Activated CD8-positive, alpha-beta T cell treated with anti-CD3 and anti-CD28 coated beads, Interleukin-2, amount 10 ng/mL, durations not matched to agents 7 days and 5 days (primary cell): ENCODE measurements at places on chromosomes 11 and 22.

DNA sequence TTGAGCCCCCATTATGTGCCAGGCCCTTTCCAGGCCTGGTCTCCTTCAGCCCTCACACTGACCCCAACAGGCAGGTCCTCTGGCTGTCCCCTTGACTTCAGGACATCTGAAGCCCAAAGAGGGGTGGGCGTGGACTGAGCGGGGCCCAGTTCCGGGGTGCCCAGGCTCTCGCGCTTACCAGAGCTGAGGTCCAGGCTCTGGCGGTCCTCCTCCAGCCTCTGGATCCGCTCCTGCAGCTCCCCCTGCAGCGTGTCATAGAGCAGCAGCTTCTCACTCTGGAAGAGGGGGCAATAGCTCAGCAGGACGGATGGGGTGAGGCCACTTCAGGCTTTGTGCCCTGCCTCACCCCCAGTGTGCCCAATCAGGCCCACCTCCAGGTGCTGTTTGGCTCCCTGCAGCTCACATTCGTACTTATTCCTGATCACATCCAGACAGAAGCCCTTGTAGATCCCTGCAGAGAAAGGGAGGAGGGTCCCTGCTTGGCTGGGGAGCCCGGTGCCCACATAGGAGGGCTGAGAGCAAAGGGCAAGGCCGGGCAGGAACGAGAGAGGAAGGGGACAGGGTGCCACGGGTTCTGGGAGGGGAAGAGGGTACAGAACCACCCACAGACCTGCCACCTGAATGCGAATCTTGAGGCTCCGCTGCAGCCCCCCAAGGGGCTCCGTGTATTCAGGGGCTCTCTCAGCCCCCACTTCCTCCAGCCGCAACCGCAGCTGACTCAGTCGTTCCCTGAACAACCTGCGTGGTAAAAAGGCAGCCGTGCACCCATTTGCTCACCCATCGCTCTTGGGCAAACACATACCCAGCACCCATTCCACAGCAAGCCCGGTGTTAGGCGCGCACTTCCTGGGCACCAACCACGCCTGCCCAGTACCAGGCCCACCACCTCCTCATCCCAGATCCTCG, 4.1 kb downstream of the BRMS1 start:
- DNase-seq, result no peak

- no peak for DNase-seq
These were observed 114.1 kb downstream of the FAR1 start for GRCh38 chr11:13782390-13783075.

- DNase-seq, result no peak
These were observed 14.0 kb downstream of the KDELR3 start for GRCh38 chr22:38481871-38482332.

DNA sequence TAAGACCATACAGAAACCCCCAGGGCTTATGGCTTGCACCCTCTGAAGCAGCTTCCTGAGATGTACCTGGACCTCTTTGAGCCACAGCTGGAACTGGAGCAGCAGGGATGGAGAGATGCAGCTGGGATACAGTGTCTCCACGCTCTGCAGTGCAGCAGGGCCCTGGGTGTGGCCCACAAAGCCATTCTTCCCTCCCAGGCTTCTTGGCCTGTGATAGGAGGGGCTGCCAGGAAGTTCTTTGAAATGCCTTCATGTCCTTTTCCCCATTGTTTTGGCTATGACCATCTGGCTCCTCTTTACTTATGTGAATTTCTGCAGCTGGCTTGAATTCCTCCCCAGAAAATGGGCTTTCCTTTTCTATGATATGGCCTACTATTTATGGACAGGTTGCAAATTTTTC, 37.1 kb upstream of the RAB38 start:
- no peak for DNase-seq

- DNase-seq, result peak; percentile 71
These were observed 21.1 kb downstream of the SERPINH1 start for GRCh38 chr11:75582895-75583717.

DNA sequence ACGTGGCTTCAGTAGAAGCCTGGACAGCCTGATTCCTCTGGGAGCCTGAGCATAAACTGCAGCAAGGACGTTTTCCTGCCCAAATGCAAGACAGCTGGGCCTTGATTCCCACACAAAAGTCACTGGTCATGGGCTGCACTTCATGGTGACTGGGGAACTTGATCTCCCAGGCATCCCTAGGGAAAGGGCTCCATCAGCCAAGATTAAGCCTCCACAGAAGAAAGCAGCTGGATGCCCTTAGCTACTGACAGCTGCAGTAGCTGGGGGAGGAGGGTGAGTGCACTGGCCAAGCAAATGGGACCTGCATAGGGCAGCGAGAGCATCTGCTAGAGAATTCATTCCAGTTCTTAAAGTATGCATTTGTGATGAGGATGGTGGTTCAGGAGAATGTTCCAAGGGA, 267.4 kb upstream of the ISX start:
- no peak for DNase-seq

DNA sequence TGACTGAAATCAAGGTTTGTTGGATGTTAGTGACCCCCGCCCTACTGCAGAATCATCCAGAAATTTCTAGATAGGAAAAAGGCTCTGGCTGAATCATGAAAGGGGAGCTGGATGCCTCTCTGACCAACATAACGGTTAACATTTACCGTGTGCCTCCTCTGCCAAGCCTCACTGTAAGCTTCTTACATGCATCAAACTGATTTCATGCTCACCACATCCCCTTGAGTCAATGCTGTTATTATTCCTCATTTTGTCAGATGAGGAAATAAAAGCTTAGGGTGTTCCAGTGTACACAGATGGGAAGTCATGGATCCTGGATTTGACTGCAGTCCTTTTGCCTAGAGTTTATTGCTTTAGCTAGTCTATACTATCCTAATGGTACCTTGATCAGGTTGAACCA, 5.9 kb upstream of the HMOX1 start:
- DNase-seq, result no peak

DNA sequence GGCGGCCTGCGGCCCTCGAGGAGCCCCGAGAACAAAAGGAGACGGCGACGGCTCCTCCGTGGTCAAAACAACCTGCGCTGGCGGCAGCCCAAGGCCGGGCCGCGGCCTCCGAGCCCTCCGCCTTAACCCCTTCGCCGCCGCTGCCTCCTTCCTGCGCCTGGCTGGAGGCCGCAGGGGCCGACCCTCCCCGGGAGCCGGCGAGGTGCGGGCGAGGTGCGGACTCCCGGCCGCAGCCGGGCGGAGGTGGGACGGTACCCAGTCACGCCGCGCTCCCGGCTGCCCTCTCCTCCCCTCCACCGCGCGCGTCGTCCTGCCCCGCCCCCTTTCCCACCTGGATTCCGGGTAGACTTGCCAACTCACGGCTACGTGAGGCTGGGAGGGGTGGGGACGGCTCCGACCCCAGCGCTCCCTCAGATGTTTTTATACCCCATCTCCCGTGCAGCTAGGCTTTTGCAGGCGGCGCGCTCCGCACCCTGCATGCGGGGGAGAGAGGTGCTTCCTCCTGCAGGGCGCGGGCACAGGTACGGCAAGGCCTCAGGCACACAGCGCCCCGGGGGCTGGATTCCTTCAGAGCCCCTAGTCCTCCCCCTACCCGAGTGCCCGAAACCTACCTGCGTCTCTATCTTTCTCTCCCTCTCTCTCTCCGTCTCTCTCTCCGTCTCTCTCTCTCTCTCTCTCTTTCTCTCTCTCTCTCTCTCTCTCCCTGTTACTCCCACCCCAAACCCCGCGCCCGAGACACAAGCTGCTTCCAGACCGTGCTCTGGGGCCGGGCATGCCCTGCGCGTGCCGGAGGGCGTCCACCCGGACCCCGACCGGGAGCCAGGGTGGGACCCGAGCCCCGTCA, 2.0 kb downstream of the PDGFB start:
- peak; percentile 31 for DNase-seq

DNA sequence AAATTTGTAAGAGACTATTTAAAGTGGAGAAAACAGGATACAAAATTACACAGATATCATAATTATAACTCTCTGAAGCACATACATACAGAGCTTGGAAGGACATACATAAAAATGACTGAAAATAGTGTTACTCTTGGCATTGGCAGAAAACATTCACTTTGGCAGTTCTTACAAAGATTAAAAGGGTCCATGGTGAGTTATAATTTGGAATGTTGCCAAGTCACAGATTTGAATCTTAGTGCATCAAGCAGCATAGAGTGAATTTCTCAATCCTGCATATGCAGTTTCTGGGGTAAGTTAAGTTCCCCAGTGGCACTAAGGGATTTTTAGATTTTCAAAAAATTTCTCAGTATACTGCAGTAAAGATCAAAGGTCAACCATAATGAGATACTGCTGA, 115.9 kb downstream of the CCDC81 start:
- no peak for DNase-seq

DNA sequence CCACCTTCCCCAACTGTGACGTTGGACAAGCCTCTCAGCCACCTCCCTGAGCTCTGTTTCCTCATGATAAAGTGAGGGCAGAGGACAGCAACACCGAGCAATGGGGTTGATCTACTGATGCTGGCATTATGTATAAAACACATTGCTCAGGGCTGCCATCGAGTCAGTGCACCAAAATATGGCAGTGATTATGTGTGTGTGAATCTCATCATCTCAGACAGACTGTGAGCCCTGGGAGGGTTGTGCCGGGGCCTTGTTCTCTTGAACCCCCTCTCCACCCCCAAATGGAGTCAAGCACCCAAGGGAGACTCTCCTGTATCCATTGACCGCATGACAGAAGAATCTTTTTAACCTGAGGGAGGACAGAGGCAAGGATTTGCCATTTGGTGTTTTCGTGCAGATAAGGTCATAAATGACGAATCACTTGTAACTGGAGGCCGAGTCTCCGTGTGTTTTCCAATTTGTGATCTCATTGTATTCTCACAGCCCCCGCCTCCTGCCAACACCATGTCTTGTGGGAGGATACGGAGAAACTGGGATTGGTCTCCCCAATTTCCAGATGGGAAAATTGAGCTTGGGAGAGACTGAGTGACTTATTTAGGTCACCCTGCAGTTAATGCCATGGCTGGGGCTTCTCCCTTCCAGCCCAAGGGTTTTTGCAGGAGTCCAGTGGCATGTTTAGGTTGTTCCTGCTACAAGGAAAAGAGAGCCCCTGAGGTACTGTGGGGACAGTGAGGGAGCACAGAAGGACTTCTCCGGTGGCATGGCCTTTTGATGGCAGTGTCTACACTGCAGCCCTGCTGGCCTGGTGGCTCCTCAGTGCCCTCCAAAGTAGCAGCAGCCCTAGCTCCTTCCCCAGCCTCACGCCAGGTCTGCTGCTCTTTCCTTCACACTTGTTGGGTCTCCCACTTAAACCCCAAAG, 52.4 kb downstream of the CHRDL2 start:
- DNase-seq, result no peak

- DNase-seq, result no peak
These were observed 79.9 kb downstream of the MS4A13 start for GRCh38 chr11:60594998-60595642.

- no peak for DNase-seq
These were observed 46.1 kb upstream of the OR4B1 start for GRCh38 chr11:48170241-48171233.

DNA sequence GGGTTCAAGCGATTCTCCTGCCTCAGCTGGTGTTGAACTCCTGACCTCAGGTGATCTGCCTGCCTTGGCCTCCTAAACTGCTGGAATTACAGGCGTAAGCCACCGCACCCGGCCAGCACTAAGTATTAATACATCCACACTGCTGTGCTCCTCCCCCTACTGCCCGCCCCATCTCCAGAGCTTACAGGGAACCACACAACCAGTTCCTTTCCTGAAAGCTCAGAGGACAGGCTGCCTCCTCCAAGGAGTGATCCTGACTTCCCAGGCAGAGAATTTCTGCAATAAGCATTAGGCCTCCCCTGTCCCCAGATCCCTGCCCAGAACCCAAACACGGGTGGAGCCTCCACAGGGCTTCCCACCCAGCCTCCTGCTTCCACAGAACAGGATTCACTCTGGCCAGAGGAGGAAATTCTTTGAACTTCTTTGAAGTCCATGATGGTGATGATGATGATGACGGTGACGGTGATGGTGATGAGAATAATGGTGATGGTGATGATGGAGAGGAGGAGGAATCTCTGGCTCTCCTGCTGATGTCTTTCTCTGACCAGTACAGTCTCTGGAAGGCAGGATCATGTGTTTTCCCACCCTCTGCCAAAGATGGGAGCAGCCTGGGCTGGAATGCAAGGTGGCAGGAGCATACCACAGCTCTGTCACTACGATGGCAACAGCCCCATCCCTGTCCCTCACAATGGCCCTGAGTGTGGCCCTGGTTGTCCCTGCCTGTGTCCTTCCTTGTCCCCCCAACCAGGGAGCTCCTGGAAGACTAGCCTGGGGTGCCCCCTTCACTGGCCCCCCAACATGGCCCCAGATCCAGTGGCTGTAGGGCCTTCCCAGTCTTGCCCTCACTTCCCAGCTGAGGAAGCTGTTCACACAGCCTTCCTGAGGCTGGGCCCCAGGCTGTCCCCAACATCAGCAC, 33.5 kb upstream of the CSNK1E start:
- DNase-seq, result peak; percentile 14

DNA sequence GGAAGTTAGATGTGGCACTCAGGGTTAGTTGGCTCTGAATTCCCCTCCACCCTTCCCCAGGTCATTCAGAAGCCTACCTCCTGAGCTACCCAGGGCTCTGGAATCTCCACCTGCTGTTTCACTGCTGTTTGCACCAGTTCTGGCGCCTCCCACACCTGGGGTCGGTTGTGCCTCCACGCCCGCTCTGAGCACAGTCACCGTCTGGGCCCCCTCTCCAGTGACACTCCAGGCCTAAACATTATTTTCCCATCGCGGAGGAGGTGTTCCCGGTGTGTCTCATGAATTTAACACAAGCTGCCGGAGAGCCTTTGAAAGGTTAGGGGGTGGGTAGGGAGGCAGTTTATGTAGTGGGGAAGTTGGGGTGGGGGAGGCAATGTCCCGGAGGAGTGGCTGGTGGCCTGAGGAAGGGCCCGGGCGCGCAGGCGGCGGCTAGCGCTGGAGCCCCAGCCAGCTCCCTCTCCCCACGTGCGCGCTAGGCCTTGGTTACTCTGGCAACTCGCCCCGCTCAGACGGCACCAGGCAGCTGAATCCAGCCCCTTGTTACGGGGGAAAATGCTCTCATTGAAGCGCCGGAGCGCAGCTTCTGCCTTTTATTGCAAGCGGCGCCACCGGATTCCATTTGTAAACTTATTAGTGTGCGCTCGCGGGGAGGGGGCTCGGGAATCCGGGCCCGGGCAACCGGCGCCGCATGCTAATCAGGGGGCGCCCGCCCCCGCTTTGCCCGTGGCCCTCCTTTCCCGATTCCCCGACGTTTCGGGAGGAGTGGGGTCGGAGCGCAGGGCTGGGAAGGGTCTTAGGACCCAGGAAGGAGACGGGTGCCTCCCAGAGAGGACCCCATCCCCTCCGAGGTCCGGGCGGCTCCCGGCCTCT, 52.4 kb downstream of the GRIK4 start:
- no peak for DNase-seq

- peak; percentile 73 for DNase-seq
These were observed 8.2 kb downstream of the SUSD2 start for GRCh38 chr22:24189249-24190158.
